Stimulated activated CD4-positive, alpha-beta T cell treated with anti-CD3 and anti-CD28 coated beads, Interleukin-15, amount 100 ng/mL, for 48 hours (primary cell): ENCODE measurements at places on chromosomes 16 and 17.

DNA sequence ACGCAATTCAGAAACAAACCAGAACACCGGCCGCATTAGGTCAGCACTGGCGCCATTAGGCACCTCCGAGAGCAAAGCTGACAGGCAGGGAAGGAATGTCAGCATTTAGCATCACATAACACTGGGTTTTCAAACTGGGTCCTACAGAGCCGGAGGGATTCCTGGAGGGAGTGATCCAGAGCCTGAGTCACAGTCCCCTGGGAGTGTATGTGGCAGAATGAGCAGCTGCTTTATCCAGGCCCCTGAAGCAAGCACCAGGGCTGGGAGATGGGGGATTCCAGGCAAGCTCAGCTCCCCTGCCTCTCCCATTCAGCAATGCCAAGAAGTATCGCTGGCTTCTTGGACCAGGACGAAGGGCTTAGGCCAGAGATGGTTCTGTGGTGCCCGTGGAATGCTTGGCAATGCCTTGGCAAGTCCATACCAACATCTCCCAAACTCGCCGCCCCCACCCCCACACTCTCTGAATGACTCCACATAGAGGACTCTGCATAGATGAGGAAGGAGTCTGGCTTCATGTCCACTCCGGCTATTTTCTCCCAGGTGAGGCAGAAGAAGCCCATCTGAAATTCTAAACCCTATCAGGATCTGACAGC is 20.4 kb downstream of the GAS7 start:
- no peak for DNase-seq

DNA sequence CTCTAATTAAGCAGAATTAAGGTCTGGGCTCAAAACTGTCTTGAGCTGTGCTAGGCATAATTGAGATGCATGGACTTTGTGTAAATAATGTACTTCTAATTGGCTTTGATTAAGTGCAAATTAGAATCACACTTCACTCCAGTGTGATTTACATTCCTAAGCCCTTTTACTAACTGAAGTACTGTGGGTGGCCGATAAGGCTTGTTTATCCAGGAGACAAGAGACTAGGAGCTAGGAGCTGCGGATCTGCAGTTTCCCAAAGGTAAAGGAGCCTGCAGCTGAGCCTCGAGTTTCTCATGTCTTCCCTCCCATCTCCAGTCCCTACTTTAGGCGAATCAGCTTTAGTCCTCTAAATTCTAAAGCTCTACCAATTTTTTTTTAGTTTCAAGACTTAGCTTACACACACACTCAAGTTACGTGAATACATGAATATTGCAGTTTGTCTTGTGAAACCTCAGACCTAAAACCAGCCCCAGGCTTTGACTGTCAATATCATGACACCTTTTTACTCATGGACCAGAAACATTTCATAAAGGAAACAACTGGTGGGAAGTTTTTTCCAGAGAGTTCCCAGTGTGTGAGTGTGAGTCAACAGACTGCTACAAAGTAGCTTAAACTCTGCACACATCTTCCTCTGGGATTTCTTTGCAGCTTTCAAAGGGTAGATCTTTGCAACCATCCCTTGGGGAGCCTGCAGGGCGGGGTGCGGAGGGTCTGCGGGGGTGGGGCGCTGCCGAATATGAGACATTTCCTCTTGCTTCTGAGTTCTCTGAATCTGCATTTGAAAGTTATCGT is 113.9 kb upstream of the TBX2 start:
- peak; percentile 30 for DNase-seq

DNA sequence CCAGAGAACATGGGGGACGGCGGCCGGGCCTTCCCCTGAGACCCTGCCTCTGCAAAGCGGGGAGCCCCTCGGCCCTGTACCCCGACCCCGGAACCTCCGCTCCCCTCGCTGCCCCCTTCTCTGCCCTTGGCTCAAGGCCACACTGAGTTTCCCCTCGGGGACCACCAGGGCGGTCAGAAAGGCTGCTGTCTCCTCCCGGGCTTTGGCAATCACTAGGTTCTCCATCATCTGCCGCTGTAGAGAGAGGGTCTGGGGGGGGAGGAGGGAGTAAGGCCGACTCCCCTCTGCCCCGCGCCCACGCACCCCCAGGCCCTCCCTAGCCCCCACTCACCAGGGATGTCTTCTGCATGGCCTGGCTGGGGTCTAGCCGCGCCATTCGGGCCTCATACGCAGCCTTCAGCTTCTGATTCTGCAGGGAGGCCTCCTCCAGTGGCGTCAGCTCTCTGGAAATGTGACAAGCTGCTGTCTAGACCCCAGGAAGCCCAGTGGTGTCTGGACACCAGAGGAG is 8.4 kb downstream of the VPS9D1 start:
- no peak for DNase-seq

- no peak for DNase-seq
Measured at GRCh38 chr17:75492555-75493168, 22.7 kb downstream of the CASKIN2 start.
